ENCODE measurements at places on chromosomes 4 and X.

DNA sequence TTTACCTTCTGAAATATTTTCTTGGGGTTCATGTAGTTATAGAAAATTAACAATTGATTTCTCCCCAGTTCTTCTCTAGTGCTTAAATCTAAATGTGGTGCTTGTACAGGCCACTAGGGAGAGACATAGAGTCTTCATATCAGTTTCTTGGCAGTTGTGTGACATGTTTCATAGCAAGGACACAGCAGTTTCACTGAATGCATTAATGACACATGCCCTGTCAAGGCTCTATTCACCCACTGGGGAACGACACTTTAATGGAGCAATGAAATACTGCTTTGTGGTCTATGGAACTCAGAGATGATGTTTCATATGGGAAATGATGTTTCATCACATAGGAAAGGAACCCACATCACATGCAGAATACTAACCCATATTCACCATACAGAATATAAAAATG, 2.8 kb downstream of the VEGFC start:
- no peak for DNase-seq

GRCh38 chrX:54182194-54182863, 725 bp downstream of the FAM120C start:
- DNase-seq = no peak

DNA sequence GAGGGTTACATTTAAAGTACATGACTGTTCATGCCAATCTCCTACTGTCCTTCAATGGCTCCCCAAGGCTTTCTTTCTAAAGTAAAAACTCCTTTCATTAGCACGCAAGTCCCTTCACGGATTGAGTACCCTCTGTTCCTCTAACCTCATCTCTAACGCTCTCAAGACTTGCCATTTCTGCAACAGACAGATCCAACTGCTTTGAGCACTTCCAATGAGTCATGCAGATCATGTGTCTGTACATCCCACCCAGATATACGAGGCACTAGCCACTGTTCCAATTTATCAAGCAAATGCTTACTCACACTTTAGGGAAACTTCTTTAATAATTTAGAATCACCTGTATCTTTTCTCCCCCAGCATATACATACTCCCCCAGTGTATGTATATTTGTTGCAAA, 332.5 kb upstream of the ZFP42 start:
- no peak for DNase-seq

DNA sequence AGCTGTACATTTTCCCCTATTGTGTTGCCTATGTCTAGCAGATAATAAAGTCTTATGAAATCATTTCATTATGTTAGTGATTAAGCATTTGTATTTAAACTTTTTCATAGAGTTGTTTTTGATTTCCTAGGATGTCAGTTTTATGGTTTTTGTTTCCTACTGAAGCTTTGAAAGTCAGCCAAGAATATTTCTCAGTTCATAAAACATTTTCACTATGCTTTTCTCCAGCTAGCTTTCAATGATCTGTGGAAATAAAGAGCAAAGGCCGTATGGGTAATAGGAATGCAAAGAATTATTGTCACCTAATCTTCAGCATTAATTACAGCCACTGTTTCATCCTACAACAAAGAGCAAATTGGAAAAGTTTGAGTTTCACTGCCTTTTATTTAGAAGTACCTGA, 145.7 kb upstream of the NUDT6 start:
- DNase-seq = no peak

- no peak for DNase-seq
These were observed 70.1 kb downstream of the MID1IP1 start for GRCh38 chrX:38871129-38872029.

GRCh38 chrX:65723706-65724105, 56.3 kb downstream of the MSN start:
- no peak for DNase-seq

DNA sequence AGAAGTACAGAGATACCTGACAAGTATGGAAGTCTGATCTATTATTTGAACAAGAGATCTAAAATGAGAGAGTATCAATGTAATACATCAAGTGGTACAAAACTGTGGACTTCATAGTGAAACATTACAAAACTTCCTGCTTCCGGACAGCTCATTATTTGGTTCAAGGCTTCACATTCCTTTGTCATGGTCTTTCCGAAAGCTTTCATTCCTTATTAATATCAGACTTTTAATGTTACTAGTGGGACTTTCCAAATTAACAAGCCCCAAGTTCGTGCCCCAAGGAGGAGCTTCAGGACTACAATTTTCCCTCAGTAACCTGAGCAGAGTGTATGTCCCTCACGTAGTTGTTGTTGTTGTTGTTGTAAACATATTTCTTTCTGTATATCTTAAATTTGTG, 1.2 kb downstream of the CHIC2 start:
- DNase-seq = no peak

- no peak for DNase-seq
These were observed 210.0 kb upstream of the IGFBP7 start for GRCh38 chr4:57320217-57320616.

DNA sequence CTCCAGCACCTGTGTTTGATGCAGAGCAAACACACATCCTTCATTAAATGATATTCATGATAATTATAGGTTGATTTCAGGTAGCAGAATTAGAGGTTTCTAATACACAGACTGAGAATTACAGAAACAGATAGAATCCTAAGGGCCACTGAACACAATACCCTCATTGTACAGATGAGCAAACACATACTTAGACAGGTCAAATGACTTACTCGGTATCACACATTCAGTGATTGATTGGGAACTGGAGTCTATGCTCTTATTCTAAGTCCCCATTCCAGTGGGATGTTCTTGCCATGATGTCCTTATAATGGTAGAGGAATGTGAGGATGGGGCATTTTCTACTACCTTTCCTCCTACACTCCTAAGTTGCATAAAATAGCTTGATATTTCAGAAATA, 70.8 kb downstream of the DCAF8L1 start:
- DNase-seq = no peak

- DNase-seq = no peak
These were observed 16.8 kb upstream of the DMP1 start for GRCh38 chr4:87633243-87633642.

DNA sequence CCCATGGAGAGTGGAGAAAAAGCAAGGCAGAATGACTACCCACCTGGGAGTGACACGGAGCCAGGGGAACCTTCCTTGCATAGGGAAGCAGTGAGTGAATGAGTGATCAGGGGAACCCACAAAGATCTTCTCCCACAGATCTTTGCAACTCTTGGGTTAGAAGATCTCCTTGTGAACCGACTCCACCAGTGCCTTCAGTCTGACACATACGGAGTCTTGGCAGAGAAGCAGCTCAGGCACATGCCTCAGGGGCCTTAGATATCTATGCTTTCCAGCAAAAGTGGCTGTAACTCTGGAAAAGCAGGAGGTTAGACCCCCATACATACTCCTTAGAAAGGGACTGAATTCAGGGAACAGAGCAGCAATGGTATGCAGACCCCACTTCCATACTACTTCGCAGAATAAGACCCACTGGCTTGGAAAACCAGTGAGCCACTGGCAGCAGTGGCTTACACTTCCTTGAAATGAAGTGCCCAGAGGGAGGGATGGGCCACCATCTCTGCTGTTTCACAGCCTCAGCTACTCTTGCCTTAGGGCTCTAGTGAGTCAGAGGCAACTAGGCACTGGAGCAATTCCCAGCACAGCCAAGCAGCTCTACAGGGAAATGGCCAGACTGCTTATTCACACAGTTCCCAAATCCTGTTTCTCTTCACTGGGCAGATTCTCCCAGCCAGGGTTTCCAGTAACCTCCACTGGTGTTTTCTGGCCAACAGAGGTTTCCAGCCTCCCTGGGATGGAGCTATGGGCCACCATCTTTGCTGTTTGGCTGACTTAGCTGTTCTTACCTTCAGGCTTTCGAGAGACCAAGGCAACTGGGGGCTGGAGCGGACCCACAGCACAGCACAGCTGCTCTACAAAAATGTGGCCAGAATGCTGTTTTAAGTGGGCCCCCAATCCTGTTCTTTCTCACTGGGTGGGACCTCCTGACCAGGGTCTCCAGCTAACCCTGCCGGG, 82.8 kb upstream of the TCEAL2 start:
- no peak for DNase-seq

GRCh38 chrX:8969378-8969777, 64.5 kb downstream of the FAM9B start:
- DNase-seq = no peak

DNA sequence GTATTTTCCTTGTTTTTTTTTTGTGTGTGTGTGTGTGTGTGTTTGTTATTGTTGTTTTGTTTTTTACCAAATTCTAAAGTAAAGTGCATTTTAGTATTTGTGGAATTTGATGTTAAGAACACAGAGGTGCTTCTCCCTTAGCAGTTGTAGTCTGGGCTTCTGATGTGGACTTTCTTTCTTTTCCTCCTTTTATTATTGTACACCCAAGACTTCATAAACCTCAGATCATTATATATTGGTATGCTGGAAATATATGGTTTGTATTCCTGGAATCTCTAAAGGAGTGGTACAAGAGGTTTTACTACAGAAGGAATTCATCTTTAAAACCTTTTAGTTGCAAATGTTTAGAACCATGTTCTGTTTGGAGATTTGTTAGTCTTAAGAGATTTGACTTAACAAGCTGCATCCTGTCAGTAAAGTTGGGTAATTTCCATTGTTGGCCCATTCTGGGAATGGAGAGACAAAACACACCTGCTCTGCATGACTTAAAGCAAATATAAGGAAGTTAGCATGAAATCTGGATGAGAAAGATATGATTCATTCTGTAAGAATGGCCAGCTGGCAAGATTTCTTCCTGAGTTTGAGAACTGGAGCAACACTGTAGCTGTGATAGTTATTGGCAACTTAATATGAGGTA, 64.0 kb downstream of the SMAD1 start:
- no peak for DNase-seq

GRCh38 chrX:11792461-11793421, 34.7 kb downstream of the MSL3 start:
- no peak for DNase-seq

DNA sequence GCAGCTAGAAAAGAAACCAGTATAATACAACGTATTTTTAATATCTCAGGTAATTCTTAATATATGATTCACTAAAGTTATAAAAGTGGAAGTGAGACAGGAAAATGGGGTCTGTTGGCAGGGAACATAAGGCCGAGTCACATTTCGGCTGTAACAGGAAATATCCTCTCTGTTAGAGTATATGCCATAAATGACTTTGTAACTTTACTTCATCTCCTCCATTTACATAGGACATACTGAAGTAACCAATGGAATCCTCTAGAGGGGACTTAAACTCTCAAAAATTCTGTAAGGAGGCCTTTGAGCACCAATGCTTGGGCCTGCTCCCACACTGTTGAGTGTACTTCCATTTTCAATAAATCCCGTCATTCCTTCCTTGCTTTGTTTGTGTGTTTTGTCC, 71.3 kb downstream of the ANKRD17 start:
- DNase-seq = no peak

DNA sequence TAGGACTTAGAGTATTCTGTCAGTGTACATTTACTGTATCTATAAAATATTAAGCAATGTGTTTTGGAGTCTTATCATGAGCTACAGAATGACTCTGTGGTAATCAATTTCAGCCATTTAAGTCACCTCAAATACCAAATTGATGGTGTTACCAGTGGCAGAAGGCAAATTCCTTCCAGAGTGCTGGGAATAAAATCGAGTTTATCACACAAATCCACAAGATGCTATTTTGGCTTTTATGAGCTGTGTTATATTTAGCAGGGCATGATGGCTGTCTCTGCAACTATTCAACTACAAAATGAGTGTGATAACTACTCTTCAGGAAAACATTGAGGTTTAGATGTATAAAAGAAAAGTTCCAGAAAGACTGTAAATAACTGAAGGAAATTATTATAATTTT, 78.2 kb downstream of the AREG start:
- no peak for DNase-seq

GRCh38 chrX:37871626-37872302, 24.4 kb upstream of the DYNLT3 start:
- DNase-seq = no peak

DNA sequence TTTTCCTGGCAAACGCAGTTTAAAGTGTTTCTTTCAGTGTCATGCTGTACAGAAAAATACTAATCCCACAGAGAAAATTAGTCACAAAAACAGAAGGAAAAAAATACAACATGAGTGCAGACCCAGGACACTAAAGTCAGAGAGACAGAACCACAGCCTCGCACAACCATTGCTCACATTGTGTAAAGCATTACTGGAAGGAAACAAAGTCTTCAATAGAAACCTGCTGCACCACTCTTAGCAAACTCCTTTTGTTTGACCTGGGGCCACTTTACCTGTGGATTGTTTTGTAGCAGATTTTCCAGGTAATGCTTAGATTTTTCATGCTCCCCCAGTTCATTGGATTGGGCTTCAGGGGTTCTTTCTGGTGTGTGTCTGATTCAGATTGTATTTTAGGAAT, 131.8 kb upstream of the TMLHE start:
- no peak for DNase-seq
